ENCODE measurements at places on chromosomes 4 and X.

DNA sequence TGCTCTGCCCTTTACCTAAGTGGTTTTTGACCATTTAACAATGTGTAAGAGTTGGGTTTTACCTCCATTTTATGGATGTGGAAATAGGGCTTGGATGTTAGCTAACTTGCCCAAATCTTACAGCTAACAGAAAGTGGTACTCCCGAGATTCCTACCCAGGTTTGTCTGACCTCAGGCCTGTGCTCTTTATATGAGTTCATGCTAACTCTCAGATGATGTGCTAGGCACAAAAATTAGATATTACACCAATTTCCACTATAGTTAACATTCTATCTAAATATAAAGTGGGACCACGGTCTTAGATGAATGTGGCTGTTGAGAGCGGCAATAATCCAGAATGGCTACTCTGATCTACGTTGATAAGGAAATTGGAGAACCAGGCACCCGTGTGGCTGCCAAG lies at the start of gene PTTG2:
Gene PTTG2 (plus strand): TSS at position 301 of the 400 bp plus-strand sequence. CDS start 37 bp downstream, at position 338.
- no peak for DNase-seq

- DNase-seq = peak; percentile 43
Measured at GRCh38 chrX:56733459-56734046, 4.5 kb downstream of the NBDY start.

GRCh38 chr4:175253184-175253902 lies 335.2 kb downstream of the ADAM29 start:
- no peak for DNase-seq

DNA sequence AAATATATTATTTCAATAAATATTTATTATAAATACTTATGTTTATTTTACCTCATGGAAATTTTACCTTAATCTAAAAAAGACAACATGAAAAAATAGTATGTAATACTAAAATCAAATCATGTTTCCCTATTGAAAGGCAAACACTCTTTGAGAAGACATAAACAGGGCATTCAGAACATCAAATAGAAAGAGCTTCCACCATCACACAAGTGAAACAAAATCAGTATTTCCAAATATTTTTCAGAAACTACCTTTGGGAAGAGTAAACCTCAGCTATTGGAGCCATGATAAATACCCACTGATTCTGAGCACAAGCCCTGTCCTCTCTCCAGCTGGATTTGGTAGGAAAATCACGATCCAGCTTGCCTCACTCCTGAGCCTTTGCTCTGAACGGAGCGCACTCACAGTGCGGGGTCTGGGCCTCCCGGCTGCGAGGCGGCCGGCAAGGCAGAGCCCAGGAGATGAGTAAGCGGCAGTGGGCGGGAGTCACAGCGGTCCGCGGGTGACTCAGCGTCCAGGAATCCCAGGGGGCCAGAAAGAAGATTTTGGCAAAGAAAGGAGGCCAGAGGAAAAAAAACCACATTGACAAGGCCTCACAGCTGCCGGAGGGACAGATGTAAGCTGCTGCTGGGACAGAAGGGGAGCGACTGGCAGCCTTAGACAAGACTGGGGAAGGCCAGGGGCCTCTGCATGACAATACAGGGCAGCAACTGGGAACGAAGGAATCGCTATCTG lies 14.7 kb upstream of the ANXA5 start:
- DNase-seq = no peak

DNA sequence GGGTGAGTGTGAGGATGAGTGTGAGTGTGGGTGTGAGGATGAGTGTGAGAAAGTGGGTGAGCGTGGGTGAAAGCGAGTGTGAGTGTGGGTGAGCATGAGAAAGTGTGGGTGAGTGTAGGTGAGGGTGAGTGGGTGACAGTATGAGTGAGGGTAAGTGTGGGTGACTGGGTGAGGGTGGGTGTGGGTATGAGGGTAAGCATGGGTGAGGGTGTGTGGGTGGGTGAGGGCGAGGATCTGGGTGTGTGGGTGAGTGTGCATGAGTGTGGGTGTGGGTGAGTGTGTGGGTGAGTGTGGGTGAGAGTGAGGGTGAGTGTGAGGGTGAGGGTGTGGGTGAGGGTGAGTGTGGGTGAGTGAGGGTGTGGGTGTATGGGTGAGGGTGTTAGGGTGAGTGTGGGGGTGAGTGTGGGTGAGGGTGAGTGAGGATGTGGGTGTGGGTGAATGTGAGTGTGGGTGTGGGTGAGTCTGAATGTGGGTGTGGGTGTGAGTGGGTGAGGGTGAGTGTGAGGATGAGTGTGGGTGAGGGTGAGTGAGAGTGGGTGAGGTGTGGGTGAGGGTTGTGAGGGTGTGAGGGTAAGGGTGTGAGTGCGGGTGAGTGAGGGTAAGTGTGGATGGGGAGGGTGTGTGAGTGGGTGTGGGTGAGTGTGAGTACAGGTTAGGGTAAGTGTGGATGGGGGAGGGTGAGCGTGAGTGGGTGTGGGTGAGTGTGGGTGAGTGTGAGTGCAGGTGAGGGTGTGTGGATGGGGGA lies 48.9 kb downstream of the ING2 start:
- DNase-seq = no peak

DNA sequence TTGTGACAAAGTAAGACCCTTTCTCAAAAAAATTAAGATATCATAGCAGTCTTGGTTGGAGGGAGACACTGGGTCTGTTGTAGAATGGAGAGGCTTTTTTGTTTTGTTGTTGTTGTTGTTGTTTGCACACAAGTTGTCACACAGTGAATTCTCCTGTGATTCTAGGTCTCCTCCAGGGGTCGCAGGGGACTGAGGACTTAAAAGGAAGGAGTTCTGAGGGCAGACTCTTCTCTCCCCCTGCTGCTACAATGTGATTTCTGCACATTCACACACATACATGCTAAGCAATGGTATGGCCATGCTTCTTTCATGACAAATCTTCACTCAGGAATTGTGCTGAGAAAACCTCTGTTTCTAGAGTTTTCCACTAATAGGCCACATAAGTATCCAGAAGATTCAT lies 71.1 kb downstream of the ZNF732 start:
- no peak for DNase-seq

- no peak for DNase-seq
Measured at GRCh38 chr4:119125931-119126330, 9.7 kb upstream of the MYOZ2 start.

GRCh38 chr4:129164243-129164642 lies 68.3 kb downstream of the C4orf33 start:
- no peak for DNase-seq

- no peak for DNase-seq
Measured at GRCh38 chr4:6524436-6524835, 50.6 kb upstream of the MAN2B2 start.

GRCh38 chr4:137420901-137421396 lies 111.3 kb downstream of the PCDH18 start:
- DNase-seq = no peak

GRCh38 chr4:139606579-139607501 lies 50.8 kb upstream of the SETD7 start:
- DNase-seq = no peak

DNA sequence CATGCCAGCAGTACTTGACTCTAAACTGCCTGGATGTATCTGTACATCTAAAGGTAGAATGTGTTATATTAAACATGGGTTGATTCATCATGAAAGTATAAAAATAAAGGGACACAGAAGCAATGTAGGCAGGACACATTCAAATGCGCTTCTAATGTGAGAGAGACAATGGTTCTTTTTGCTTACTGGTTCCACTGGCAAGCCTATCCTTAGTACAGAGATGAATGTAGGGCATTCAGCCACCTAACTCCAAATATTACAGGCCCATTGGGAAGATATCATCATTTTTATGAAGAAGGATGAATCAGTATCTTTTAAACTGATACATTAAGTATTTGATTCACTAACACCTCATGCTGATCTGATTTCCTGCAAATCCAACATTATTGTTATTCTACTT lies 18.0 kb downstream of the CDKL2 start:
- no peak for DNase-seq

DNA sequence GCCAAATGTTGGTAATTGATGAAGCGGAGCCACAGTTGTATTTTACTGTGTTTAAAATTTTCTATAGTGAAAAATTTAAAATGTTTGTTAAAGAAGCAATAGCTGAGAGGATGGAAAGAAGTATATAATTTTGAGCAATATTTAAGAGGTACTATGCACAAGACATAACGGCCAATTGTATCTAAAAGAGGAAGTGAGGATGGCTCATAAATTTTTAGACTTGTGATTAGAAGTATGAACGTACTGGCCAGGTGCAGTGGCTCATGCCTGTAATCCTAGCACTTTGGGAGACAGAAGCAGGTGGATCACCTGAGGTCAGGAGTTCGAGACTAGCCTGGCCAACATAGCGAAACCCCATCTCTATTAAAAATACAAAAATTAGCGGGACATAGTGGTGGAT lies 12.7 kb upstream of the HHIP start:
- DNase-seq = no peak

DNA sequence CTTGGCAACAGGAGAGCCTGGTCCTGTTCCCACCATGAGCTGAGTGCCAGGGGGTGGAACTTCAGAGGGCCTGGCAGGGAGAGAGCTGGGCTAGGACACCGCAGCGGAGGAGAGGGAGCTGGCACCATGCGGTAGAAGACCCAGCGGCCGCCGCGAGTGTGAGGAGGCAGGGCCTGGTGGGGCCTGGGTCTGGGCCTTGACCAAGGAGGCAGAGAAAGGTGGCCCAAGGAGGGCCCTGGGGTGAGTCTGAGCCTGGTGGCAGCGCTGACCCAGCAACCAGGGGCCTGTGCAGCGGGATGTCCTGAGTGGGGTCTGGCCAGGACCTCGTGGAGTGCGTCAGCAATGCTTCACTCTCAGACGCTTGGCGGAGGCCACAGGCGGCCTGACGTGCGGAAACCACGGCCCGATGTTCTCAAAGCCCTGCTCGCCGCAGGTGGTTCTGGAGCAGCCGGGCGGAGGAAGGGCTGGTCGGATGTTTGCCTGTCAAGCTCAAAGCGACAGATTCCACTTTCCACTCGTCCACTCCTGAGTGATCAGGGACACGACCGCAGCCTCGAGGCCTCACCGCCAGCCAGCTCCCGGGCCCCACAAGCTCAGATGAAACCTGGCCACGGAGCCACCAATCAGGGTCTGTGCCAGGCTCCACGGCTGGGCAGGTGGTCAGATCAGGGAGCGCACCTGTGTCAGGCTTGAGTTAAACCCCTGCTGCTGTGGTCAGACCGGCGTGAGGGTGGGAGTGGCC lies 20.8 kb downstream of the ATP5ME start:
- no peak for DNase-seq

DNA sequence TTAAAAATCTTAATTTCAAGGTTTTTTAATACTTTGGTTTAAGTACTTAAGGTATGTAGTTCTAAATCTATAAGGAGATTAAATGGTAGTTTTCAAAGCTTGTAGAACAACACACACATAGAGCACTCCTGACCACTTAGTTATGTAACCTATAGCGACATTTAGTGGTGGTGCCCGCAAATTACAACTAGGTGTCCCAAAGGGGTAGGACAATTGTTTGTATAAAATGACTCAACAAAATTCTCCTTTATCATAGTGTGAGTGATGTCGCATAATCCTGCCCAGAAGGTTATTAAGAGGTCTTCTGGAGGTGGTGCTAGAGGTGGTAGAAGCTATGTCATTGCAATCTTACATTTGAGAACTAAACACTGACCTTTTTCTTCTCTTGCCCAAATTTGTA lies 373.0 kb upstream of the RASGEF1B start:
- DNase-seq = peak; percentile 61

DNA sequence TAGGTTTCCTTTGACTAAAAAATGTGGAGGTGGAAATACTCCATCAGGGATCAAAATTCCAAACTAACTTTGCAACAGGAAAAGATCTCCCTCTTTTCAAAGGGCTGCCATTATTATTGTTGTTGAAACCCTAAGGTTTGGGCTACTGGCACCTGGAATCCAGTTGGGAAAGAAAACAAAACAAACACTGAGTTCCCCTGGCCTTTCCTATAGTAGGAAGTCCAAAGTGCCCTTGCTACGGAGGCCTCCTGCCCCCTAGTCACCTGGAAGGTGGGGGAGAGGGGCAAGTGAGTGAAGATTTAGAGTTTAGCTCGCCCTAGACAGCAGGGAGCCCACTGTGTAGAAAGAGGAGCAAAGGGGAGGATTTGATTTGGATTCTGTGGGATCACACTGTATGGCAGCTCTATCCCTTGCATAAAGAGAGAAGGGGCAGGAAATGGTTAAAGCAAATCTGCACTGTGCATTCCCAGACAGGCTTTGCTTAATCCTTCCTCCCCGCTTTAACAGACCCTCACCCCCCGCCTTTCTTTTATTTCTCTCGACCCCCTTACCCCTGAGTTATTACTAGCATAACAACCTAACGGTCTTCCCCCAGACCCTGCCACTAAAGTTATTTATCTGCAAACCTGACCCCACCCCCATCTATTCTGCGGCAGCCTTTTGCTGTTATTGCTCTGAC lies 627 bp upstream of the FAT4 start:
- DNase-seq = no peak

DNA sequence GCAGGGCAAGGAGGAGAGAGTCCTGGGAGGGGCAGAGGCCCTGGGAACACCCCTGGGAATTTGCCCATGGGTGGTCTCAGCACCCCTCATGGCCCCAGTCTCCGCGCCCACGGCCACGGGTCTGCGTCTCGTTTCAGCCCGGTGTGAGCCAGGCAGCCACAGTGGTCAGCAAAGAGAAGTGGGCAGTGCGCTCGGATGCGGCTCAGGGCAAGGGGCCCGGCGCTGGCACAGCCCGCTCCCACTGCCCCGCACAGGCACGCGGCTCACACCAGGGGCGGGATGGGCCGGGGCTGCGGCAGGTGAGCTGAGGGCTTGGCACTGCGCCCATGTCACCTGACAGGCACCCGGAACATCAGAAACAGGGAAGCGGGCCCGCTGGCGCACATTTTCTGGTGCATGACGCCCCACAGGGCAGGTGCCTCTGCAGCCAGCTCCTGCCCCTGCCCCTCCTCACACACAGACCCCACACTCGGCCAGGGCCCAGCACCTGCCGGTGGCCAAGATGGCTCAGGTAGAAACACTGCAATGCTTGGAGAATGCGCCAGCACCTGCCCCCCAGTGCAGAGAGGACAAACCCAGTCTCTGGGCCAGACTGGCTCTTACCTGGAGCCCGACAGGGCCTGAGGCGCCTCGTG lies 41.9 kb upstream of the MXD4 start:
- no peak for DNase-seq

DNA sequence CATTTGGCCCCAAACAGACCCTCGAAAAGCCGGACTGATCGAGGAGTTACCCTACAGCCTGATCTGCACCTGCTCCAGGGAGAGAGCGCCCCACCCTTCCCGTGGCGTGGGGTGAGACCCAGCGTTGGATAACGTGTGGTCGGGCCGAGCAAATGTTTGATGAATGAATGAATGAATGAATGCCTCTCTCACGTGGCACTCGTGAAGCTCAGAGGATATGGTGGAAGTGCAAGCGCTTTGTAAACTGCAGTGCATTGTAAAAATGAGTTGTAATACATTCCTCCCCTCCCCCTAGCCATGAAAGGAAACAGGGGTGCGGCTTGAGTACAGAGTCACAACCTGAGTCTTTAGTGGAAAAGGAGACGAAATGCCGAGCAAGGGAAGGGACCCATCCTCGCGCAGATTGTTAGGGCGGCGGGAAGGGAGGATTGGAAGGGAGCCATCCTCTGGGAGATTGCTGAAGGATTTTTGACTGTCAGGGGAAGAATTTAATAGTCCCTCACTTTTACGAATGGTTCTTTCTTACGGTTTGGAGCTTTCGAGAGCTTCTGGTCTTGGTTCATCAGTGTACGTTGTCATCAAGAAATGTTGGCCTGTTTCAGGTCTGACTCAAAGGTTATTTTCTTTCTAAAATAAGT lies 772 bp upstream of the FBXW7 start:
- peak; percentile 62 for DNase-seq

GRCh38 chrX:107716816-107717700 lies 58.5 kb downstream of the TSC22D3 start:
- peak; percentile 85 for DNase-seq

All from activated CD4-positive, alpha-beta T cell treated with anti-CD3 and anti-CD28 coated beads, Interleukin-2, amount 50 U/mL, for 1 hour (primary cell).